ENCODE measurements at places on chromosomes 2 and 18. TPM values are rescaled to one million over a fixed set of nuclear protein-coding genes. Genes with fewer than 3 reads are reported as not detected.
A peak's percentile ranks its signal among the peaks of the same experiment; 100 is the strongest.

DNA sequence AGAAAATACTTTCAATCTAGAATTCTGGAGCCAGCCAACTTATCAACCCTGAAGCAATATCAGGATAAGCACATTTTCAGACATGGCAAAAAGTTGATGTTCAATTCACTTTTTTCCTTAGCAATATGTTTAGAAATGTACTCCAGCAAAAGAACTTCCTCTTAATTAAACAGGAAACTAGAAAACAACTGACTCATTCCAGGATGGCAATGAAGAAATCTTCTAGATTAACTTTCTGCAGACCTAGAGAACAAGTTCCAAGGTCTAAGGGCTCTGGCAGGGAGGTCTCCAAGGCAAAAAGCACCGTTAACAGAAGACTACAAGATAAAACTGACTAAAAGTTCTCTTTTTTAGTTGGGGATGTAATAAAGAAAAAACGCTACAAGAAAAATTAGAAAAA lies 69.2 kb upstream of the VWC2L start:
- H3K4me3 ChIP-seq = no peak overlapping the region
- peaks cover 1% of the 10 kb centered on the region for H3K27me3 ChIP-seq
- DNase-seq = no peak
- no peaks in the 10 kb centered on the region for H3K4me1 ChIP-seq

DNA sequence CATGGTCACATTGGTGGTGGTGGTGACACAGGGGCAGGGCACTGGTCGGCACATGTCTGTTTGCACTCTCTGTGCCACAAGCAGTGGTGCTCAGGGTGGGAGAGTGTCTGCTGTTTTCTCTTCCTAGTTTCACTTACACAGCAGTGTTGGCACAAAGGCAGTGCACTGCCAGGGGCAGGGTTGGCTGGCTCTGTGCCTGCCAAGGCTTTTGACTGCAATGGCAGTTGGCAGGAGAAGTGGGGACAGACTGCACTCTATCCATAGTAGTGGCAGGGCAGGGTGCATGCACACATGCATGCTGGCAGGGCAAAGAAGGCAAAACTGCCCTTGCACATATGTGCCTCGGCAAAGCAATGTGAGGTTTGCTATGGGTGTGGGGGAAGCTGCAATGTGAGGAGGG lies 635.9 kb downstream of the SUCLG1 start:
- H3K4me1 ChIP-seq = no peaks in the 10 kb centered on the region
- no peaks in the 10 kb centered on the region for H3K36me3 ChIP-seq
- DNase-seq = no peak
- H3K4me3 ChIP-seq = no peak overlapping the region
- H3K27ac ChIP-seq = no peak overlapping the region

GRCh38 chr2:119519057-119519408 lies 5.2 kb downstream of the SCTR start:
- DNase-seq = no peak
- no peaks in the 10 kb centered on the region for H3K4me1 ChIP-seq
- no peak overlapping the region for H3K27ac ChIP-seq
- H3K27me3 ChIP-seq = peaks cover 13% of the 10 kb centered on the region
- H3K36me3 ChIP-seq = no peaks in the 10 kb centered on the region

REEP1 gene
- total RNA-seq = 0.26 TPM

DNA sequence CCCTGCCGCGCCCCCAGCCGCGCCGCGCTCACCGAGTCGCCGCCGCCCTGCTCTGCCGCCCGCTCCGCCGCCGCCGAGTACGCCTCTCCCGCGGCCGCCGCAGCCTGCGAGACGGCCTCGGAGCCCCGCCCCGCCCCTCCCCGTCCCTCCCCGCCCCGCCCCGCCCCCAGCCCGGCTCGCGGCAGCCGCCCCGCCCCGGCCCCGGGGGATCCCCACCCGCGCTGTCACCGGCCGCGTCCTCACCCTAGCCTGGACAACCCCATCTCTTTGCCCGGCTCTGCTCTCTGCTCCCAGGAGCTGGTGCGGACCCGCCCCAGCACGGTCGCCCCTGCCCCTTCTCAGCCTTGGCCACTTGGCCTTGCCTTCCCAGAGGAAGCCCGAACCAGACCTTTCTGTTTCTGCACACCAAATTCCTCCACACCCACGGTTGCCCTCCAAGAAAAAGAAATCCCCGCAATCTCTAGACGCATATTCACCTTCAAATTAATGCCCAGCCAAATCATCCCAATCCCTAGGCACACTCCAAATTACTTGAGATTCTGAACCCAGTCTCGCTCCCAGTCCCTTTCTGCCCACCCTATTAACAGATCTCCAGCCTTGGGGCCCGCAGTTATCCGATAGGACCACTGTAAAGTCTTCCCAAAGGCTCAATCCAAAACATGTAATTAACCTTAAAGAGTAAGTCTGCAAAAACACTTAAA lies at the start of gene CYRIA:
CYRIA (minus strand) TSS at position 87 of the 701 bp plus-strand sequence. CDS start 77,715 bp downstream, outside the sequence.
- peaks cover 4% of the 10 kb centered on the region for H3K36me3 ChIP-seq
- H3K4me3 ChIP-seq = peak within 1 kb of the TSS; percentile 86
- H3K27me3 ChIP-seq = peaks cover 22% of the 10 kb centered on the region
- DNase-seq = peak; percentile 54
- peaks cover 16% of the 10 kb centered on the region for H3K4me1 ChIP-seq

DNA sequence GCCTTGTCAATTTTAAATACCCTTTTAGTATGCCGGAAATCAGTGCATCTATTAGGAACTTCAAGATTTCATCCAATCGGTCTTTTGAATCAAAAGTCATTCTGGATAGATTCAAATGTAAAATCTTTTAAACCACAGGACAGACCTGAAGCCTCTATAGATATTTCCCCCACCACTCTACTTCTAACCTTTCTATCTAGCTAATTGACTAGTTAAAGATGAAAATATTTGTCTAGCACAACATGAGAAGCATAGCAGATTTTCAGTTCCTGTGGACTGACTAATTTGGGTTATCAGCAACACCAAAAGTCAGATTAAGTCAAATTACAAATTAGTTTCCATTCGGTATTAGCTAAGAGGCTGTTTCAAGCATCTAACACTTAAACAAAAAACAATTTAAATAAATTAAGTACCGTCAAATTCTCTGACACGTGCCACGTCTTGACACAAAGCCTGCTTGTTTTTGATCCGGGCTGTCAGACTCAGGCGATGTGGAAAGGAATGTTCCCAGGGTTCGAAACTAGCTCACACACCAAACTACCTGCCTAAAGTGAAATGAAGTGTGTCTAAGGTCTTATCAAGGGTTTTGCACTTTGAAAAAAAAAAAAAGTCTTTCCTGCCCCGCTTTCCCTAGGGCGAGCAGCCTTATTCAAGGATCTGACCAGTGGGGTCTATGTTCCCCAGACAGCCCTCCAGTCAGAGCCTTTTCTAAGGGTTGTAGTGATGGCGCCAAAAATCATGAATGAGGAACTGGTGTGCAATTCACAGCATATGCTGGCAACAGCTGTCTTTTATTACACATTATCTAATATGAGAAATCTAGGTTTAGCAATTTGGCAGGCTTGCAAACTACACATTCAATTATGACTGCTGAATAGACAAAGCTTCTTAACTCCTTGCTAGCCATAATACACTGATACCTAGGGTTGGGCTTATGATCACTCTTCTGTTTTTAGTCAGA lies 4.7 kb downstream of the CYTIP start:
- DNase-seq = no peak
- H3K36me3 ChIP-seq = peaks cover 87% of the 10 kb centered on the region
- peak overlapping the region; percentile 99 for H3K27ac ChIP-seq
- no peaks in the 10 kb centered on the region for H3K27me3 ChIP-seq

DNA sequence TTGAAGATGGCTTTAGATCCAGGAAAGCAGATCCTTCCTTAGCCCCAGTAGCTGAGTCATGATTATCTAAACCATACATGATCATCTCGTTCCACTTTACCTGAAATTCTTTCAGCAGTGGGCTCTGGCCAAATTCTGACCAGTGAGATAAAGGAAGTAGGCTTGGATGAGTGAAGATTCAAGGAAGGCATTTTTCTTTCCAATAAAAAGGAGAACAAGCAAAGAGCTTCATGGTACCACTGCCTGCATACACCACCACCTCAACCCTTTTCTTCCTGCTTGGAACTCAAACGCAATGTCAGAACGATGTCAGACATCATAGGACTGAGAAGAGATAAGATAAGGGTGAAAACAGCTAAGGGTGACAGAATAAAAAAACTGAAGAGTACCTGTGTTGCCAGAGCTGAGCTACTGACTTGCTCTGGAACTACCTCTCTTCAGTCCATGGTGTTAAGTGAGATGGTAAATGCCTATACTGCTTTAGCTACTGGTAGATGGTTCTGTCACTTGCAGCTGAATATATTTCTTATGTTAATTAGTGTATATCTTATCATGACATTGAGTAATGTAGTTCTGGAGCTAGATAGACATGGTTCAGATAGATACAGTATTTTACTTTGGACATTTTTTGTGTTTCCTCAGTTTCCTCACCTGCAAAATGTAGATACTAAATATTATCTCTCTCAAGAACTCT lies 58.7 kb upstream of the ACVR1 start:
- H3K27ac ChIP-seq = no peak overlapping the region
- DNase-seq = no peak
- H3K27me3 ChIP-seq = no peaks in the 10 kb centered on the region
- no peak overlapping the region for H3K4me3 ChIP-seq
- H3K36me3 ChIP-seq = no peaks in the 10 kb centered on the region

DNA sequence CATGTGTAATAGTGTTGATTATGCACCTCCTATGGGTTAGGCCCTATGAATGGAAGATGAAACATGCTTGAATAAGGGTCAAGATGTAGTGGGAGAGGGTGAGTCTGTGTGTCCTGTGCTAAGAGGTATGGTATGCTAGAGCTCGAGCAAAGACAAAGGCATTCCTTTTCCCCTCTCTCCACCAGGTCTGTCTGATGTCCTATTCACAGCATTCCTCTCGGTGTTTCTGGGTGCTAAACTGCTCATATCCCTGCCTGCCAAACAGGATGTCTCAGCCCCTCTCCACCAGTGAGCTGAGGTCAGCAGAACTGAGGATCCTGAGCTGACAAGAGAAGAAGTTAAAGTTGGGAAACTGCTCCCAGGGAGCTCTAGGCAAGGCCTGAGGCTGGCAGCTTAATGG lies 344.9 kb downstream of the TSN start:
- H3K27me3 ChIP-seq = no peaks in the 10 kb centered on the region
- no peak overlapping the region for H3K4me3 ChIP-seq
- no peaks in the 10 kb centered on the region for H3K36me3 ChIP-seq
- H3K27ac ChIP-seq = no peak overlapping the region
- H3K4me1 ChIP-seq = no peaks in the 10 kb centered on the region
- DNase-seq = no peak

DNA sequence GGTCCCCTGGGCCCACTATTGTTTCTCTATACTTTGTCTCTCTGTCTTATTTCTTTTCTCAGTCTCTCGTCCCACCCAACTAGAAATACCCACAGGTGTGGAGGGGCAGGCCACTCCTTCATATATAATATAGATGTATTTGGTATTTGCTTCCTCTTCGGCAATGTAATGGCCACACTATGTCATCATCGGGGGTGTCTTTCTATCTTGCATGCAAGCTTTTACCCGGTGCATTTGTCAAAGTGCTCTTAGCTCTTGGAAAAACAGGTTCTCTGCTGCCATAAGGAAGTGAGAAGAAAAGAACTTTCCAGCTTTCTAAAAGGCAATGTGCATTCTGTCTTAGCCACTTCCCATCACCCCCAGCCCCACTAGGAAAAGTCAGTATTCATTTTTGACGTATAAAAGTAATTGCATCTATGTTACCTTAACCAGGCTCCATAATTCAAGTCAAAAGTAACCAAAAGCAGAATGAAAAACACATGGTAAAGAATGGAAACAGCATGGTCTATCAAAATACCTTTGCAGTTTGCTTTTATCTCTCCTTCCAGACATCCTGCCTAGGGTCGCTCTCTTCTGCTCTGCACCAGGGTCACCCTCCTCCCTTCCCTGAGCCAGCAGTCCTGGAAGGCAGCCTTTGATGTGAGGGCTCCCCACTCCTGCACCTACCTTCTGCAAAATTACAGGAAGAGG lies 27.2 kb upstream of the FHL2 start:
- H3K4me3 ChIP-seq = no peak overlapping the region
- H3K4me1 ChIP-seq = peaks cover 15% of the 10 kb centered on the region

- H3K4me3 ChIP-seq = no peak overlapping the region
- no peaks in the 10 kb centered on the region for H3K36me3 ChIP-seq
- no peaks in the 10 kb centered on the region for H3K27me3 ChIP-seq
- no peak for DNase-seq
Observed at GRCh38 chr2:213991453-213992108, 419.3 kb upstream of the VWC2L start.

ERICH2 gene
- total RNA-seq = not detected

TUBB8B gene
- not detected for total RNA-seq
